ENCODE measurements at places on chromosomes 12 and 14.
A peak's percentile ranks its signal among the peaks of the same experiment; 100 is the strongest.

DNA sequence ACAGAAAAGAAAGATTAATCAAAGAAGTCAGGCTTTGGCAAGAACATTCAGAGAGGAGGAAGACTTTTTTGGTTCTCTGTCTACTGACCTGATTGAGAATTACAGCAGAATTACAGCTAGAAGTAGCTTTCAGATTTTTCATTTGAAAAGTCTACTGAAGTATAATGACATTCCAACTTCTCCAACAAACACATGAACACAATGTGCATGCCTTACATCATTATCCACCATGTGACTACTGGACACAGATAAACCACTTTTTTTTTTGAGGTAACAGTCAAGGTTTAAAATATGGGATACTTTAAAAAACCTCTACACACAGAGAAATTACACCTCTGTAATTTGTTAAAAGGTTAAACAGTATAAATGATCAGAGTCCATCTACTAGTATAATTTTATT lies 12.3 kb downstream of the BTBD7 start:
- no peak for DNase-seq

GRCh38 chr14:34496679-34497513 lies 34.9 kb upstream of the SPTSSA start:
- no peak for DNase-seq

DNA sequence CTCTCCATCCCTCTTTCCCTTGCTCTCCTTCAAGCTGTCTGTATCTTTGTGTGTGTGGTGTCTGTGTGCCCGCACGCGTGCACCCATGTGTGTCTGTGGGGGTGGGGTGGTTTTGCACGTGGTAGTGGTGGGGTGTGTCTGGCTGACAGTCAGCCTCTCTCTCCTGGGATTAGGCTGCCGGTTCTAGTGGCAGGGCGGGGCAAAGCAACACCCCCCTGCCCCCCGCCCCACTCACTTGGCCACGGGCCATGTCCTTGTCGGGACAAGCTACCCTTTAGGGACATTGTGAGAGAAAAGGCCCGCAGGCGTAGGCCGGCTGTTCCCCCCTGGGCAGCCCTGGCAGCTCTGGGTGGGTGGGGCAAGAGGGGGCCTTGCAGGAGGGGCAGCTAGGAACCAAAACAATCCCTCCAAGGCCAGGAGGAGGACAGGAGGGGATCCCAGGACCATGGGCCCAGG lies 182.6 kb downstream of the ALG10 start:
- no peak for DNase-seq

DNA sequence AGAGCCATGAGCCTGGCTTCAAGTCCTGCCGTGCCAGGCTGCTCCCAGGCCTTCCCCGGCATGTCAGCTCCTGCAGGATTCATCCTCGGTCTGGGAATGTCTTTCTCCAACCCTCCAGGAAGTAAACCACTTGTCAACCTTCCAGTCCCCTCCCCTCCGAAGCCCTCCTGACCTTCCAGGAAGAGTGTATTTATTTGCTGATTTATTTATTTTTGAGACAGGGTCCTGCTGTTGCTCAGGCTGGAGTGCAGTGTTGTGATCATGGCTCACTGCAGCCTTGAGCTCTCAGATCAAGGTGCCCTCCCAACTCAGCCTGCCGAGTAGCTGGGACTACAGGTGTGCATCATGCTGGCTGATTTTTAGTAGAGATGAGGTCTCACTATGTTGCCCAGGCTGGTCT lies 24.7 kb downstream of the VSX2 start:
- no peak for DNase-seq

DNA sequence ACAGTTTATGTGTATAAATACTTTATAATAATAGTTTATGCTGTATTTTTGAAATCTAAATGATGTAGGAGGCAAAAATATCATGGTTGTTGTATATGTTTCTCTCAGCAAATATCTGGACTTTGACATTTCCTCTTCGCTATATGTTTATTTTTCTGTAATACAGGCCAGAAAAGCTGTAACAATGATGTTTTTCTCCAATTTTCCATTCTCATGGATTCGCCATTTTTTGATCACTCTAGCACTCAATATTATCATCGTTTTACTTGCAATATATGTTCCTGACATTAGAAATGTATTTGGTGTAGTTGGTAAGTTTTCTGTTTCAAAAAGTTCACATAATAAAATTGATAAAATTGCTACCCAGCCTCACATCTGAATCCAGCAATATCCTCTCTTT lies 70.6 kb downstream of the SLC38A6 start:
- DNase-seq, result no peak

DNA sequence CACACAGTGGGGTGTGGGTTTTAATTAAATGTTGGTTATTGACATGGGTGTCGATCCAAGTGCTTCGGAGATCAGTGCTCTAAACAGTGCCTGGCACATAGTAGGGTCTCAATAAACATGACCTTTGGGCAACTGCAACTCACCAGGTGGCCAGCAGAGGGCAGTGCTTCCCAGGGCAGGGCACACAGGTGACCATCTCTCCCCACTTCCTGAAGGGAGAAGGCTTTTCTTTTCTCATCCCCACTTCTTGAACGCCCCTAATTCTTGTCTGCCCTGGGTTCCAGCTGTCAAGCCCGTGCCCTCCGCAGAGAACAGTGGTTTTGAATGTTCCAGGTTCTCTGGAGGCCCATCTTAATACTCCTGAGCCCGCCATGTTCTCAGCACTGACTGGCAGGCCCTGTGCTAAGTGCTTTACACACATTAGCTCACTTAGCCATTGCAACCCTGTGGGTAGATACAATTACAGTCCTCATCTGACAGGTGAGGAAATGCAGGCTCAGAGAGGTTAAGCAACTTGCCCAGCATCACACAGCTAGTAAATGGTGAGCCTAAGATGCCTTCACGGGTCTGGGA lies 16.3 kb downstream of the RAPGEF3 start:
- DNase-seq, result no peak

GRCh38 chr12:130573235-130573634 lies 142.9 kb downstream of the RIMBP2 start:
- no peak for DNase-seq

DNA sequence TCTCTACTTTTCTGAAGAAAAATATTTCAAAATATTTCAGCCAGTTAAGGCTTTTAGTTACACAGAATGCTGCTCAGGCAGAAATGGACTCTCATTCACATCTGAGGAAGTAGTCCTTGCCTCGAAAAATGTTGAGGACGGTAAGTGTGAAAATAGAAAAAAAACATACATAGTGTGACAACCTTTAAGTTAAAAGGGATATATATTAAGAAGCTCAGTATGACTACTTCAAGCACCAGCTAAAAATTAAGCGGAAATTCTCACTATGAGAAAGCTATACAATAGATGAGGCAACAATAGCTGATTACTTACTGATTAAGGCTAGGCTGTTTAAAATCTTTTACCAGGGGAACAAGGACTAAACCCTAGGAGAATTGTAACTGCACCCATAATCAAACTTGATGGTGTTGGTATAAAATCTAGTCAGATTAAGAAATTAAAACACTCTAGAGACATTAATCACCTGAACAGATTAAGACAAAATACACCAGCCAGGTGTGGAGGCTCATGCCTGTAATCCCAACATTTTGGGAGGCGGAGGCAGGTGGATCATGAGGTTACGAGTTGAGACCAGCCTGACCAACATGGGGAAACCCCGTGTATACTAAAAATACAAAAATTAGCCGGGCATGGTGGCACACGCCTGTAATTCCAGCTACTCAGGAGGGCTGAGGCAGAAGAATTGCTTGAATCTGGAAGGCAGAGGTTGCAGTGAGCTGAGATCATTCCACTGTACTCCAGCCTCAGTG lies 53.9 kb downstream of the HNRNPC start:
- no peak for DNase-seq

DNA sequence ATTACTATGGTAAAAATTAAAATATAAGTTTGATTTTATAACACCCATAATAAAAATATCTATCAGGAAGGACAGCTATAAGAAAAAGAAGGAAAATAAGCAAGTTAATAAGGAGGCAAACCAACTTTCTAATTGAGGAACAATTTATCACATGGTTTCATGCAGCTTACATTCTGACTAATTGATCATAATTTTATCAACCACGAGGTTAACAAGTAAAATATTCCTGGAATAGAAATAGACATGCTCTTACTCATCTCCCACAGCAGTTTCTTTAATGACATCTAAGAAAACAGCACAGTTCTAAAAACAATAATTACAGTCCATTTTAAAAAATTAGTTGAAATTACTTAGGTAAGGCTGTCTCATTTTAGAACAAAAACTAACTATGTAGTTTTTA lies 130.8 kb upstream of the KRR1 start:
- no peak for DNase-seq

DNA sequence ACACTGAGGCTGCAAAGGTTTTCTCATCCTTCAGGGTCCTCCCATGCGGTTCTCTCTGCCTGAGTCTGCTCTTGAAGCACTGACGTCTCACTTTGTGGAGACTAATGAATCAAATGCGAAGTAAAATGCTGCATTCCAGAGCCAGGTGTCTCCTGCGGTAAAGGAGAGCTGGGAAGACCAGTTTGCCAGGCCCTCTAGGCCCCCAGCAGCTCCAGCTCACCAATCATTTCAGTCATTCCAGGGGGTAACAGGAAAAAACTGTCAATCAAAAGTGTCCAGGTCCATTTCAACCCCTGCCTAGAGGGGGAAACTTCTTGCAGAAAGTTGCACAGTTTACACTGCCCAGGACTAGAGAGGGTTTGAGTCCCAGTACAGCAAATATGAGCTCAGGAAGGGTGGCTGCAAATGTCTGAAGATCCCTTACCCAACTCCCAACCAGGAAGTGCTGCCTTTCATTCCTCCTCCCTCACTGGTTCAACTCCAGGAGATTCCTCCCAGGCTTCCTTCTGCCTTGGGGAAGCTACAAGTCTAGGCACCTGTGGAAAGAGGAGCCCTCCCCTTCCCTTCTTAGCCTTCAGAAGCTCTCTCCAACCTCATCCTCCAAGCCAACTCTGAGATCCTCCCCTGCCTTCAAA lies 2.7 kb upstream of the NXPH4 start:
- DNase-seq, result no peak

DNA sequence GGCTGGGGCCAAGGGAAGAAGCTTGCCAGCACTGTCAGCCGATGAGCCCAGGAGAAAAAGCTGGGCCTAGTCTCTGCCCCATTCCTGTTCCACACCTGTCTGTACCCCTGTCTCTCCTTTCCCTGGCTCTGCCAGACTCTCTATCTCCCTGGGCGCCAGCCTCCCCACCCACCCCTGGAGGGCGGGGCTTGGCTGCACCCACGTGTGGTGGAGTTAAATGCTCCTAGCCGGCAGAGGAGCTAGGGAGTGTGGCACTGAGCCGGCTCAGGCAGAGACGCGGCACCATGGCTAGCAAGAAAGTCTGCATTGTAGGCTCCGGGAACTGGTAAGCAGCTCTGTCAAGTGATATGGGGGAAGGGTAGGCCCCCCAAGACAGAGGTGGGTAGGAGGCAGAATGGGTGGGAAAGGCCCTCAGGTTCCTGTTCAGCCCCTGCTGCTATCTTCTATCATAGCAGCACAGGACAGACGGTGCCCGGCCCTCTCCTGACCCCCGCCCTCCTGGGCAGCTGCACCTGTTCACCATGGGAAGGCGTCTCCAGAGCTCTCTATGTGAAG lies at the start of gene GPD1:
Gene GPD1, plus strand, starts transcription at position 242 of the 555 bp plus-strand sequence. Its CDS starts 43 bp downstream, at position 285.
- DNase-seq, result no peak

DNA sequence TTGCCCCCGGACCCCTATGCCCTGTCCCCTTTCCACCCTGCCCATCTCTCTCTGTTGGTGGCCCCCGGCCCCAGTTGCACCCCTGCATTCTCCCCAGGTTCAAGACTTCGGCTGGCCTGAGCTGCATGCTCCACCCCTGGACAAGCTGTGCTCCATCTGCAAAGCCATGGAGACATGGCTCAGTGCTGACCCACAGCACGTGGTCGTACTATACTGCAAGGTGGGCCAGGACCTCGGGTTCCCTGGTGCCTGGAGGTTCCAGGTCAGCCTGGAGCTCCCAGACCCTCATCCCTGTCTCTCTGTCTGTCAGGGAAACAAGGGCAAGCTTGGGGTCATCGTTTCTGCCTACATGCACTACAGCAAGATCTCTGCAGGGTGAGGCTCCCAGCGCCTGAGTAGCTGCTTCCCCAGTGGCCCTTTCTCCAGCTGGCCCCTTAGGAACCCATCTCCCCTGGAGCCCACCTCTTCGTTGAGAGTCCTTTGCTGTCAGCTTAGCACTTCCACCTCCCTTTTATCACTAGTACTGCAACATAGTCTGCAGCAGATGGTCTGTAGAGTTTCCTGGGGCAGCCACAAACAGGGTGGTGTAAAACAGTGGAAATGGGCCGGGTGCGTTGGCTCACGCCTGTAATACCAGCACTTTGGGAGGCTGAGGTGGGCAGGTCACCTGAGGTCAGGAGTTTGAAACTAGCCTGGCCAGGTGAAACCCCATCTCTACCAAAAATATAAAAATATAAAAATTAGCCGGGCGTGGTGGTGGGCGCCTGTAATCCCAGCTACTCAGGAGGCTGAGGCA lies 5.8 kb downstream of the TNS2 start:
- DNase-seq, result no peak

DNA sequence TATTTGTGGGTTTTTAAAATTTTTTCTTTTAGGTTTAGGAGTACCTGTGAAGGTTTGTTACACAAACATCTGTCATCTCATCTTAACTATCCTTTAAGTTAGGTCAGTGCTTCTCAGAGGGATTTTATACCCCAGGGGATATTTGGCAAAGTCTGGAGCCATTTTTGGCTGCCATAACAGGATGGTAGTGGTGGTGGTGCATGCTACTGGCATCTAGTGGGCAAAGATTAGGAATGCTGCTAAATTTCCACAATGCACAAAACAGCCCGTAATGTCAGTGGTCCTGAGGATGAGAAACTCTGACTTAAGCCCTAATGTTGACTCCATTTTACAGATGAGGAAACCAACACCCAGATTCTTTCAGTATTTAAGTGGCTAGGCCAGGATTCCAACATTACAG lies 85.2 kb upstream of the MYF6 start:
- DNase-seq, result no peak

DNA sequence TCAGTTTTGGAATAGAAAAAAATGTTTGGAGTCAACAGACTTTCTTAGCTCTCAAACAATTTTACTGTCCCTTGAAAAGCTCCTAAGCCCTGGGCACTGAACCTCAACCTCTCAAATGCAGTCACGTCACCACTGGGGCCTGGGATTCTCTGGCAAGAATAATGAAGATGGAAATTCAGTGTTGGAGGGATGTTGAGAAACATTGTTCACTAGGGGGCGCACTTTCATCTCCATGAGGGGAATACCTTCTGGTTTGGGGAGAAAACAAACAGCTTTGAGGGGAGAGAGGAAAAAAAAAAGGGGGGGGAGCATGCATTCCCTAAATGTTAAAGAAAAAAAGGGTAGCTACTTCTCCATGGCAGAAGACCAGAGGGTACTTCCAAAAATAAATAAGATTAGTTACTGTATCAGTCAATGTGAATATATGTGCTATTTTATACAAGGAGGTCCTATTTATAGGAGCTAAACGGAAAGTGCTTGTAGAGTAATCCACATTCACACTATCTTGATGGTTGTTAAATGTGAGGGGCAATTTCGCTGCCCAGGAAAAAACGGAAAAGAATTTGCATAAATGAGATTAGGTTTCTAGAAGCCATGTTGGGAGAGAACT lies 5.8 kb upstream of the TBPL2 start:
- peak; percentile 66 for DNase-seq

DNA sequence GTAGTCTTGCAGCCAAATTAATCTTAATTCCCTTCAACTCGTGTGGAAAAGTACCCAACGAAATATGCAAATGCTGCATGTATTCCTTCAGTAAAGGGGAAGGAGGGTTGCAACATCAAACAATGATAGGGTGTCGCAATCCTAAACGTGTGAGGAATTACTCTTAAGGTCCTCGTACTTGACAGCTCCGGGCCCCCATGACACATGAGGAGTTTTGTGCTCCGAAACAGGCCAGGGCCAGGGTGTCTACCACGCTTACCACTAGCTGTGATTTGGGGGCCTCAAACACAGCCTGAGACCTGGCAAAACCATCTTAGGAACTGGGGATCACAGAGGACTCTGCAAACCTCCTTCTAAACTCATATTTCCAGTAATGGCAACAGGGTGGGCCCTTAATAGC lies 20.4 kb downstream of the FOS start:
- no peak for DNase-seq

Data from NCI-H1048 (cell line).